Fibroblast of upper back skin (primary cell): ENCODE measurements at places on chromosomes 11 and 22.
A peak's percentile ranks its signal among the peaks of the same experiment; 100 is the strongest.

GRCh38 chr11:12126344-12127019 is 16.1 kb downstream of the MICAL2 start:
- peak; percentile 92 for DNase-seq

DNA sequence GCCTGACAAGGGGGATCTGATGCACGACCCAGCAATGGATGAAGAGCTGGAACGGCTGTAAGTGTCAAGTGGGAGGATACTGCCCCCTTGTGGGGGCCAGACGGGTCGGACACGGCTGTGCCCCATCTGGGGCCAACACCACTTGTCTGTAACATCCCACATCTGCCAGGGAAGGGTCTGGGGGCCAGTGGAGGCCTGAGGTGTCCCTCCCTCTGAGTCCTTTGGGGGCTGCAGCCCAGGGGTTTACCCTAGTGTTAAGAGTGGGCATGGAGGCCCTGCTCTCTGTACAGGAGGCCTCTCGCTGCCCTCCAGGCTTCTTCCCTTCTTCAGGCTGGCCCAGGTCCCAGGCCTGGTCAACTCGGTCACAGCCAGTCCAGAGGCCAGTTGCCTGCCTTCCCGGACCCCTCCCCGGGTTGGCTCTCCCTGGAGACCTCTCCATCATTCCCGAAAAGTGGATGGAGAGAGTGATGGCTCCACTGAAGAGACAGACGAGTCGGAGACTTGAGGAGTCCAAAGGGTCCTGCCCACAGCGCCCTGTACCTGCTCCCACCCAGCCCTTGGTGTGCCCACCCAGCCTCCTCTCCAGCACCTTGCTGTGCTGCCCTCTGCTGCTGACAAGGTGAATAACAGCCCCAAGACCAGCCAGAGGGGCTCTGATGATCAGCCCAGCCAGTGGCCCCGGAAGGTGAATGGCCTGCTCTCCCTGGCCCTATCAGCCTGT is 15.4 kb downstream of the ARFGAP2 start:
- DNase-seq: peak; percentile 65

- no peak for DNase-seq
These were observed 6.4 kb downstream of the E2F8 start for GRCh38 chr11:19234231-19234817.

DNA sequence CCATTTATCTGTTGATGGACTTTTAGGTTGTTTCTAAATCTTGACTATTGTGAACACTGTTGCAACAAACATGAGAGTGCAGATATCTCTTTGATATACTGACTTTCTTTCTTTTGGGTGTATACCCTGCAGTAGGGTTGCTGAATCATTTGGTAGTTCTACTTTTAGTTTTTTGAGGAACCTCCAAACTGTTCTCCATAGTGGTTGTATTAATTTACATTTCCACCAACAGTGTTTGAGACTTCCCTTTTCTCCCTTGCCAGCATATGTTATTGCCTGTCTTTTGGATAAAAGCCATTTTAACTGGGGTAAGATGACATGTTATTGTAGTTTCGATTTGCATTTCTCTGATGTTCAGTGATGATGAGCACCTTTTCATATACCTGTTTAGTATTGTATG is 330.0 kb downstream of the DDX10 start:
- DNase-seq: no peak

- peak; percentile 46 for DNase-seq
These were observed 224.1 kb downstream of the CADM1 start for GRCh38 chr11:115279813-115280761.

DNA sequence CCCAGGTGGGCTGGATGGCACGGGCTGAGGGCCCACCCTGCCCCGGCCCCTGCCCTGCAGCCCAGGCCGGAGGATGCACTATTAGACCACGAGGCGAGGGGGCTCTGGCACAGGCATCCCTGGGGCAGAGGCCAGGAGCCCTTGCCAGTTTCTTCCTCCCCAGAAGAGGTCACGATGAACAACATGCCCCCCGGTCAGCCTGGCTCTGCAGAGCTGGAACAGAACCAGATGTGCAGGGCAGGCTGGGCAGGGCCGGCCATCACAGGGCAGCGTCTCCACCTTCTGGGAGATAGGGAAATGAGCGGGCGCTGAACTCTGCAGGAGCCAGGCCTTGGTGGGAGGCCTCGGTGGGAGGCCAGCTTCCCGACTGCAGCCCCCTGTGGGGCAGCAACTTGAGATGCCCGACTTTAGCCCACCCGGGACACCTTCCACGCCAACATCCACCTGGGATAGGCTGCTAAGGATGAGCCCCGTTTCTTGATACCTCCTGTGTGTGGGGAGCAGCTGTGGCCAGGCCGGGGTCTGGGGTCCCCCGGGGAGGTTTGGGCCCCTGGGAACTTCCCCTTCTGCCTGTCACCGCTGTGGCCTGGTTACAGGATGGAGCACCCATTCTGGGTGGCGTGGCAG is 21.8 kb upstream of the GNB1L start:
- no peak for DNase-seq

- no peak for DNase-seq
These were observed 182.0 kb downstream of the ST3GAL4 start for GRCh38 chr11:126537492-126537891.

- DNase-seq: no peak
These were observed 5.2 kb downstream of the C11orf52 start for GRCh38 chr11:111923951-111924350.

GRCh38 chr11:95138448-95138847 is 48.8 kb downstream of the ENDOD1 start:
- DNase-seq: no peak

- DNase-seq: no peak
These were observed 189.7 kb upstream of the TMEM45B start for GRCh38 chr11:129625930-129626329.

- DNase-seq: peak; percentile 41
These were observed 25.6 kb upstream of the SUSD2 start for GRCh38 chr22:24155627-24156140.

GRCh38 chr22:25869771-25870170 is 127.8 kb downstream of the MYO18B start:
- no peak for DNase-seq

GRCh38 chr11:45879803-45880686 is 5.4 kb upstream of the MAPK8IP1 start:
- DNase-seq: peak; percentile 22

GRCh38 chr11:122036018-122036417 is 80.0 kb downstream of the BLID start:
- peak; percentile 83 for DNase-seq

DNA sequence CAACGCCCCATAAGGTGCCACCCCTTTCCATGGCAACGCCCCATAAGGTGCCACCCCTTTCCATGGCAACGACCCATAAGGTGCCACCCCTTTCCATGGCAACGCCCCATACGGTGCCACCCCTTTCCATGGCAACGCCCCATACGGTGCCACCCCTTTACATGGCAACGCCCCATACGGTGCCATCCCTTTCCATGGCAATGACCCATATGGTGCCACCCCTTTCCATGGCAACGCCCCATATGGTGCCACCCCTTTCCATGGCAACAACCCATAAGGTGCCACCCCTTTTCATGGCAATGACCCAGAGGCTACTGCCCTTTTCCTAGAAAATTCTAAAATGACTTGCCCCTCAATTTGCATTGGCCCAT is 72.1 kb downstream of the BRD1 start:
- no peak for DNase-seq
